ENCODE measurements at places on chromosomes 5 and 9. TPM values are rescaled to one million over a fixed set of nuclear protein-coding genes. Genes with fewer than 3 reads are reported as not detected.

Gene SPATA31E1
- not detected for total RNA-seq

DNA sequence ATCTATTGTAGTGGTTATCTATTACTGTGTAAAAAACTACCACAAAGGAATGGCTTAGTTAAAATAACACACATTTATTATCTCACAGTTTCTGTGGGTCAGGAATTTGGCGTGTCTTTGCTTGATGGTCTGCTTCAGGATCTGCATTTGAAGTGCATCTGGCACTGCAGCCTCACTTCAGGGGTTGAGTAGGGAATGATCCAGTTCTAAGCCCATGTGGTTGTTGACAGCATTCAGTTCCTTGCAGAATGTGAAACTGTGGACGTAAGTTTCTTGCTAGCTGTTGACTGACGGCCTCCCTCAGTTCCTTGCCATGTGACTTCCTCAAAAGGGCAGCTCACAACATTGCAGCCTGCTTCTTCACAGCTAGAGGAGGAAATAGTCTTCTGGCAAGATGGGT lies 2.1 kb upstream of the OGN start:
- peaks cover 31% of the 10 kb centered on the region for H3K4me1 ChIP-seq
- no peak overlapping the region for H3K27ac ChIP-seq
- H3K27me3 ChIP-seq, result no peaks in the 10 kb centered on the region

GRCh38 chr5:135087950-135088349 lies 53.9 kb upstream of the PITX1 start:
- no peaks in the 10 kb centered on the region for H3K4me1 ChIP-seq
- no peak for DNase-seq
- no peak overlapping the region for H3K27ac ChIP-seq
- no peaks in the 10 kb centered on the region for H3K36me3 ChIP-seq
- peaks cover 10% of the 10 kb centered on the region for H3K27me3 ChIP-seq

- no peak for DNase-seq
- no peak overlapping the region for H3K4me3 ChIP-seq
- H3K4me1 ChIP-seq, result no peaks in the 10 kb centered on the region
- no peaks in the 10 kb centered on the region for H3K36me3 ChIP-seq
These were observed 96.5 kb upstream of the ADRA1B start for GRCh38 chr5:159819591-159820411.

Gene SLC1A3
- 0.42 TPM for total RNA-seq

GRCh38 chr5:8176101-8176693 lies 307.2 kb downstream of the MTRR start:
- H3K36me3 ChIP-seq, result no peaks in the 10 kb centered on the region
- no peak overlapping the region for H3K4me3 ChIP-seq
- no peaks in the 10 kb centered on the region for H3K4me1 ChIP-seq
- H3K27ac ChIP-seq, result no peak overlapping the region
- DNase-seq, result no peak

Gene BASP1
- total RNA-seq, result 0.85 TPM

Measured in activated naive CD8-positive, alpha-beta T cell treated with anti-CD3 and anti-CD28 coated beads for 36 hours (primary cell).